ENCODE measurements at places on chromosomes 5 and 9. TPM values are rescaled to one million over a fixed set of nuclear protein-coding genes. Genes with fewer than 3 reads are reported as not detected.

ALDH7A1 gene
- total RNA-seq, result 52.8 TPM

IL9 gene
- total RNA-seq, result not detected

PRR16 gene
- 1.6 TPM for total RNA-seq

SNCAIP gene
- 0.16 TPM for total RNA-seq

SOX30 gene
- total RNA-seq, result not detected

FOXI1 gene
- not detected for total RNA-seq

LTC4S gene
- total RNA-seq, result 1.3 TPM

GTF3C5 gene
- total RNA-seq, result 33.3 TPM

PALM2AKAP2 gene
- total RNA-seq, result 1.9 TPM

SLC36A2 gene
- not detected for total RNA-seq

BTNL8 gene
- not detected for total RNA-seq

LPAR1 gene
- 450 TPM for total RNA-seq

FBN2 gene
- total RNA-seq, result 14.7 TPM

RPL37 gene
- total RNA-seq, result 2,148 TPM

Data from bronchial smooth muscle cell (primary cell).